Osteoblast (primary cell): ENCODE measurements at places on chromosomes 1 and 21. TPM values are rescaled to one million over a fixed set of nuclear protein-coding genes. Genes with fewer than 3 reads are reported as not detected.

Gene OXCT2
- total RNA-seq: 1.1 and 1.2 TPM in 2 replicates

Gene NPR1
- under 0.01 TPM in 1 of 2 replicates, not detected in the other for total RNA-seq

Gene AIM2
- 0.59 and 0.72 TPM in 2 replicates for total RNA-seq

Gene AMIGO1
- 2.1 and 2.5 TPM in 2 replicates for total RNA-seq

Gene EIF2D
- total RNA-seq: 52.8 and 53.6 TPM in 2 replicates

Gene PER3
- 22.4 and 24.2 TPM in 2 replicates for total RNA-seq

Gene FOXJ3
- total RNA-seq: 37.3 and 41.8 TPM in 2 replicates

Gene TMEM269
- total RNA-seq: under 0.01 TPM in 2 replicates

Gene ASAP3
- 107 and 119 TPM in 2 replicates for total RNA-seq

Gene WNT2B
- total RNA-seq: 1.5 and 2.2 TPM in 2 replicates

Gene AMY1B
- total RNA-seq: not detected in 2 replicates

Gene LCE1A
- not detected in 2 replicates for total RNA-seq

Gene AIRE
- total RNA-seq: not detected in 2 replicates

Gene ENSA
- 63.1 and 66.6 TPM in 2 replicates for total RNA-seq

Gene PRAMEF8
- total RNA-seq: under 0.01 TPM in 1 of 2 replicates, not detected in the other

Gene FCGR2B
- total RNA-seq: 0.36 TPM in 1 of 2 replicates, not detected in the other

Gene FAM78B
- 0.29 and 0.36 TPM in 2 replicates for total RNA-seq

Gene FCN3
- not detected in 2 replicates for total RNA-seq

Gene PDZK1
- 0.29 and 0.36 TPM in 2 replicates for total RNA-seq

Gene MYOCOS
- under 0.01 TPM in 2 replicates for total RNA-seq

Gene SH2D1B
- total RNA-seq: not detected in 2 replicates

Gene ELAPOR1
- total RNA-seq: 0.36 and 0.59 TPM in 2 replicates
